NCI-H2171 (cell line): ENCODE measurements at places on chromosomes 6 and 20.

DNA sequence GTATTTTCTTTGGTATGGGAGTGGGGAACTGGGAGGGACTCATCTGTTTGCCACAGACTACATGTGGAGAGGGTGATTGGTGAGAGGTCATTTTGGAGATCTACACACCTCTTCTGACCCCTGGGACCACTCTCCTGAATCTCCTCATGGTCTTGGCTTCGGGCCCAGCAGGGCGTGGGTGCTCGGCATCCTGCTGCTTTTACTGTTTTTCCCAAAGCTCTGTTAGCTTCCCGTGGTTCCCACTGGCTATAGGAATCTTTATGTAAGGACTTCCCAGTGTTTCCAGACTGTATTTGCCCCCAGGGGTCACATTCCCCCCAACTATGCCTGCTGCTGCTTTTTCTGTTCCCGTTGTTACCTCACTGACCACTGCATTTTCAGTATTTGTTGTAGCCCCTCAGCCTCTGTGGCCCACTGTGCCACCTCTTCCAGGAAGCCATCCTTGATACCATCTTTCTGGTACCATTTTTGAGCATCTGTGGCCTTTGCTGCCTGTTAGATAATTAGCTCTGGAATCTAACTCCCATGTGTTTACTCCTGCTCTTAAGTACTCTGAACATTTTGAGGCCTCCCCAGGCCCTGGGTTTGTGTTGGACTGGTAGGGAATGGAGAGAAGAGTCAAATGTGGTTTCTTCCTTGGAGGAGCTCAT is 14.9 kb downstream of the PLCG1 start:
- DNase-seq = no peak

GRCh38 chr6:139590206-139590605 is 215.8 kb upstream of the CITED2 start:
- no peak for DNase-seq

DNA sequence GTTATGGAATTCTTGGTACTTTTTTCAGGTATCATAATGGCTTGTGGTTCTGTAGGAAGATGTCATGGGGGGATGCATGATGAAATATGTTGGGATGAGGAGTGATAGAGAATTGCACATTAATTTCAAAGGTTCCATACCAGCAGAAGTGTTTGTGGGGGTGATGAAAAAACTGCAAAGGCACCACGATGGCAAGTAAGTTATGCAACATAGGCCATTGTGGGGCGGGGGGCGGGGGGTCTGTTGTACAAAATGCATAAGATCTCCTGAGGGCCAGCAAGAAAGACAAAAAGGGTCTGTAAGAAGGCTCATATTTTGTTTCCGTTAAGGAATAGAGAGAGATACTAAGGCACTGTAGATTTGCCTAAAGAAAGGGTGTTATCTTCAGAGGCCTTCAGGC is 26.2 kb downstream of the PLEKHG1 start:
- no peak for DNase-seq

GRCh38 chr6:25462235-25462897 is 183.2 kb downstream of the CARMIL1 start:
- DNase-seq = no peak

DNA sequence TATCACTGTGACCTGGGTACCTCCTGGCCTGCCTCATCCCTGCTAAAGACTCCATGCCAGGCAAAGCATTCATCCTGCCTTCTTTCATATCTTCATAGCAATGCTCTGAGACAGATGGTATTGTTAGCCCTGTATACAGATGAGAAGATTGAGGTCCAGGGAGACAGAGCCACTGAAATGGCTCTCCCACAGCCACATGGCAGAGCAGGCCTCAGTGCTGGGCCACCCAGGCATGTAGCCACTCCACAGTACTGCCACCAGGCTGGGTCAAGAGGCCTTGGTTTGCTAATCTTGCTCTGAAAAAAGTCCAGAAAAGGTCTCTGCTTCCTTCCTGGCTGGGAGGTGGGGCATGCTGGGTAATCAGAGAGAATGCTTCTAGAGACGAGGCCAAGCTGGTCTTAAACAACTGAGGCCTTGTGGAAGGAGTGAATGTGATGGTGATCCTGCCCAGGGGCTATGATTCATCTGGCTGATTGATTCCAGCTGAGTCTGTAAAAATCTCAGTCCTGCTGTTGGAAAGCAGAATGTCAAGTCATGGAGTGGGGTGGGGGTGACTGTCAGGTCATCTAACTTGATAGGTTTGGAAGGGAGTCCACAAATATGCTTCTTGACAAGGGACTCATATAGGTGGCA is 29.8 kb downstream of the HM13 start:
- no peak for DNase-seq
